Effector memory CD8-positive, alpha-beta T cell (primary cell): ENCODE measurements at places on chromosomes 6 and 20.

- no peak for DNase-seq
Observed at GRCh38 chr6:47817749-47818148, 35.9 kb downstream of the OPN5 start.

DNA sequence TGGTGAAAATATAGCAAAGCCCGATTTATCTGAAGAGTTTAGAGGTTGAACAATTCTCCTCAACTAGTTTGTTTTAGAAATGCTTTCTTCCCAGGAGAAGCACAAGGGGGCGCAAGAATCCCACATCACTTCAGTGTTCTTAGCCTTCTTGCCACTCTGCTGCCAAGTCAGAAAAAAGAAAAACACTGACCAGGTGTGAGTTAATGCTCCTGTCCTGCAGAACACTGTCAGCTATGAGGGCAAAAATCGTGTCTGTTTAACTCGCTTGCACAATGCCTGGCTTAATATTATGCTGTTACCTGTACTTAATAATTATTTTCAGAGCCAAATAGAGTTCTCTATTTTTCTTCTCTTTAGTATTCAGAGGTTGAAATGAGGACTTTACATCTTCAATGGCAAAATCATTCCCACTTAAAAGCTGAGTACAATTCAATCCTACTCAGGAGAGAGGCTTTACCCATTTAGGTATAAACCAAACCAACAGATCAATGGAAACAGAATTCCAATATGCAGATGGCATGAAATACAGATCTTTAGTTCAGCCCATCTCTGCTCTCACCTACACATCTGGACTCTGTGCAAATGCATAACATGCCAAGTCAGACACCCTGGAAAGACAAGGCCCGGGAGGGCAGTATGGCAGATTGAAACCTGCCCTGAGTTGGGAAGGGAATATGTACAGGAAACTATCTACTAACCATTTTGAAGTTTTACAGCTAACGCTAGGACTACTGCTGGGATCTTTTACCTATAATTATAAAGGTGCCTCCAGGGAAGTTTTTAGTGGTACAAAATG, 71.4 kb upstream of the TULP1 start:
- peak; percentile 74 for DNase-seq

GRCh38 chr20:24634855-24635254, 165.4 kb downstream of the SYNDIG1 start:
- no peak for DNase-seq

DNA sequence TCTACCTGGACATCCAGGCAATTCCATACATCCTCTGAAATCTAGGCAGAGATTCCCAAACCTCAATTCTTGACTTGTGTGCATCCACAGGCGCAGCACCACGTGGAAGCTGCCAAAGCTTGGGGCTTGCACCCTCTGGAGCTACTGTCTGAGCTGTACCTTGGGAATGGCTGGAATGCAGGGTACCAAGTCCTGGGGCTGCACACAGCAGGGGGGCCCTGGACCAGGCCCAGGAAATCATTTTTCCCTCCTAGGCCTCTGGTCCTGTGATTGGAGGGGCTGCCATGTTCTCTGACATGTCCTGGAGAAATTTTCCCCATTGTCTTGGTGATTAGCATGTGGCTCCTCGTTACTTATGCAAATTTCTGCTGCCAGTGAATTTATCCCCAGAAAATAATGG, 391.9 kb upstream of the CHD6 start:
- no peak for DNase-seq

GRCh38 chr6:83867527-83868161, 8.2 kb downstream of the CYB5R4 start:
- no peak for DNase-seq

- DNase-seq = no peak
Observed at GRCh38 chr20:34705397-34706301, 1.5 kb downstream of the TP53INP2 start.

DNA sequence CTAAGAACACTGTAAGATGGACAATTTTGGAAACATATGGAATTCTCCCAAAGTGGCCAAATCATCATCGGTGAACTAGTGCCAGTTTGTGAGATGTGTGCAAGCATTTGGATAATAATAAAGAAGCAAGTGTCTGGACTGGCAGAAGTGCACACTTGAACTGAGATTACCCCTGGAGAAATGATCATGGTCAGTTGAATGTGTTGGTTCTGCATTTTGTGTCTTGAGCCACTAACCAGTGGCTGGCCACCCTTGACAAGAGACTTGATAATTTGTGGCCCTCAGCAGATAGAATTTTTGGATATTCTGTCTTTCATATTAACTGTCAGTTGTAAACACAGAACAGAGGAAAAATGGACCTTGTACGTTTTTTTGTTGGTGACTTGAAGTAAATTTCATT, 37.4 kb downstream of the CITED2 start:
- no peak for DNase-seq
